Right atrium auricular region (tissue), 2 donors: ENCODE measurements at places on chromosomes 3 and 15.

GRCh38 chr3:148881286-148881685 lies 16.2 kb downstream of the CPA3 start:
- H3K4me3 ChIP-seq, result no peak overlapping the region
- no peaks in the 10 kb centered on the region for H3K36me3 ChIP-seq
- no peaks in the 10 kb centered on the region for H3K27me3 ChIP-seq
- H3K4me1 ChIP-seq, result no peaks in the 10 kb centered on the region
- DNase-seq, result no peak

DNA sequence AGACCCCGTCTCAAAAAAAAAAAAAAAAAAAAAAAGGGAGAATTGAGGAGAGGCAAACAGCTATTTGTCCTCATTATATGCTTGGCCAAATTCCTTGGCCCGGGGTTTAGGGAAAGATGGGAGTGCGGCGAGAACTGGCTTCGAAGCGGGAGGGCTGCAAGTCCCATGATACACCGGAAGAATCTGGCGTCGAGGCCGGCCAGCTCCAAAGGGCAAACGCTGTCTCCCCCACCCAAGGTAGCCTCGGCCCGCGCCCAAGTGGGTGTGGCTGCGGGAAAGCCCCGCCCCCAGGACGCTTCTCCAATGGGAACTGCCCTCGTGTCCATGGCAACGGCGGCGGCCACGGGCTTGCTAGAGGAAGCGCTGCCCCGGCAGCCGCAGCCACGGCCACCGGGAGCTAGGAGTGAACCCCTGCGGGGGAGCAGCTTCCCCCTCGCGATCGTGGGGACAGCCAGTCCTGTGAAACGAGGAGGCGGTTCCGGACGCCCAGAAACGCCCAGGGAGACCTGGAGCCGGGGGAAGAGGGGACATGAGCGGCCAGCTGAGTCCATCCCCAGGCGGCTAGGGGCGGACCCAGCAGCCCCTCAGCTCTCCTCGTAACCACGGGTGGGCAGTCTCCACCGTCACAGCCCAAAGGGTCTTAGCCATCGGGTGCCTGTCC lies at the start of gene TTLL13:
Gene TTLL13 (plus strand): TSS at position 354 of the 661 bp plus-strand sequence. CDS start 1,075 bp downstream, outside the sequence.
- peak within 1 kb of the TSS; percentile 65 for H3K27ac ChIP-seq
- H3K4me1 ChIP-seq, result peaks cover 14% of the 10 kb centered on the region
- H3K4me3 ChIP-seq, result peak within 1 kb of the TSS; percentile 63

- H3K36me3 ChIP-seq, result peaks cover 28% of the 10 kb centered on the region
- DNase-seq, result no peak
- H3K27ac ChIP-seq, result no peak overlapping the region
- H3K27me3 ChIP-seq, result no peaks in the 10 kb centered on the region
- H3K4me3 ChIP-seq, result no peak overlapping the region
- H3K4me1 ChIP-seq, result peaks cover 9% of the 10 kb centered on the region
Observed at GRCh38 chr15:68175526-68175925, 29.6 kb downstream of the CALML4 start.

DNA sequence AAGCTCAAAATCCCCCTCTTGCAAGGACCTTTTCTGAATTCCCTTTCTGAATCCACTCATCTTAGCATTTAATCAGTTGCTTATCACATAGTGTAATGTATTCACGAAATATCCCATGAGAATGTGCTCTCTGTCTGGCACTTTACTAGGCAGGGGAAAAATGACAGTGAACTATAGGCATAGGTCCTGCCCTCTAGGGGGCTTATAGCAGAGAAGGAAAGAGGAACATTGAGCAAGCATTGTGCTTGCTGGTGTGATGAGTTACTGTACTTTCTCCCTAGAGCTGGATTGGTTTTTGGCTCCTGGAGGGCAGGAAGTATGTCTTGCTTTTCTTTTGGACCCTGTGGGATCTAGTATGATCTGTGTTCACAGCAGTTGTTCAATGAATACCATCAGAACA lies 26.5 kb downstream of the DUOX2 start:
- no peaks in the 10 kb centered on the region for H3K27me3 ChIP-seq
- no peak for DNase-seq
- H3K4me1 ChIP-seq, result no peaks in the 10 kb centered on the region
- no peaks in the 10 kb centered on the region for H3K36me3 ChIP-seq
- no peak overlapping the region for H3K4me3 ChIP-seq

DNA sequence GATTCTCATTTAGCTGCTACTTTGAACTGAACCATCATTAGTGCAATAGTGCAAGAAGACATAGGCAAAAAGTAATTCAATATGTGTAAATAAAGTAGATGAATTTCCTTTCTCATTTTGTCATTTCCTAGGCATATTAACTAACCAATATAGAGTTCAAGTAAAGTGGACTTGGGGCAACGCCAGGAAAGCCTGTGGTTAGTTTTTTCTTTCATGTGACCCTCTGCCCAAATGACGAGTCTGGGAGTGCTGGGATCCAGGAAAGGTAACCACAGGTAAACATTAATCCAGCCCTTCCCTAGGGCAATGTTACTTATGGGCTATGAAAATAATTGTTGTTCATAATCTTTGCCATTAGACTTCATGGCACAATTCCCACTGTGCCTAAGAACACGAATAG lies 181.0 kb downstream of the VPS13C start:
- H3K27me3 ChIP-seq, result no peaks in the 10 kb centered on the region
- no peak for DNase-seq
- no peak overlapping the region for H3K4me3 ChIP-seq
- no peak overlapping the region for H3K27ac ChIP-seq
- no peaks in the 10 kb centered on the region for H3K4me1 ChIP-seq
- H3K36me3 ChIP-seq, result peaks cover 16% of the 10 kb centered on the region

GRCh38 chr15:77040673-77041072 lies 30.2 kb downstream of the TSPAN3 start:
- H3K27ac ChIP-seq, result no peak overlapping the region
- H3K4me3 ChIP-seq, result no peak overlapping the region
- H3K4me1 ChIP-seq, result no peaks in the 10 kb centered on the region
- H3K27me3 ChIP-seq, result no peaks in the 10 kb centered on the region

DNA sequence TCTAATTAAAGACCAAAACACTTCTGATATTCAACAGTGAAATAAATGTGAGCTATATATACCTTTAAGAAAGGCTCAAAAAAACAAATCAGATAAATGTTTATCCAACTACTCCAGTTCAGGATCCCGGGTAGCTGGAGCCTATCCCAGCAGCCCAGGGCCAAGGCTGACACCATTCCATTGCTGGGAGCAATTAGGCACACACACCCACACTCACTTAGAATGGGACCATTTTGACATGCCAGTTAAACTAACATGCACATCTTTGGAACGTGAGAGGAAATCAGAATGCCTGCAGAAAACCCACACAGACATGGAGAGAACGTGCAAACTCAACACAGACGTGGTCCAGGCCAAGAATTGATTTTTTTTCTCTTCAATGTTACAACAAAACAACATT lies 30.0 kb upstream of the PLSCR4 start:
- H3K4me3 ChIP-seq, result no peak overlapping the region
- no peaks in the 10 kb centered on the region for H3K27me3 ChIP-seq
- no peak overlapping the region for H3K27ac ChIP-seq
- H3K4me1 ChIP-seq, result peaks cover 10% of the 10 kb centered on the region
- DNase-seq, result no peak

DNA sequence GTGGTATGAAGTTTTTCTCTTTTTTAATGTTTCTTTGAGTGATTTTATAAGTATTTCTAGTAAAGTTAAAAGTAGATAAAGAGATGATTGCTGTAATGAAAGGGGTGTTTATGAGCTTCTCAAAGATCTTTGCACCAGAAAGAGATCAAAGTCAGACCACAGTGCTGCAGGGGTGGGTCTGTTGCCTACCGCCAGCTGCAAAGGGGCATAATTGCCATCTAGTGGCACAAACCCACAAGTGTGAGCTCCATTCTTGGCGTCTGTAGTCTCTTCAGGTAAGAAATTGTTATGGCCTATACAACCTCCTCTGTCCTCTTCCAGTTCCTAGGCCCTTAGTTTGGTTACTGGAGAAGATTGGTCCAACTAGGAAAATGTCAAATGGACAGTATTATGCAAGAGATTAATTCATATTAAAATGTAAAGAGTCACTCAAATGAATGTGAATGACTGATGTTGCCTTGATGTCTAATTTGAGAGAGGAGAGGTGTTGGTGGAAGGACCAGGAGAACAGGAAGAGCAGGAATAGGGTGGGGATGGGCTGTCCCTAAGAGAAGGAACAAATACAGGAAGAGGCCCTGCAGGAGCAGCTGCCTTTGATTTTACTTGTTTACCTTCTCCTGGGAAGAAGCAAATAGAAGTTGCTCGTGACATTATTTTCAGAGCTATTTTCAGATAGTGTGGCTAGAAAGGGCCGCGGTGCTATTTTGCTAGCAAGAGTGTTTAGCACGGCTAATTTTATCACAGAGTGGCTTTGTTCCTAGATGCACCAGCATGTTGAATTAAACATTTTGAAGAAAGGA lies 53.0 kb upstream of the GSK3B start:
- no peak overlapping the region for H3K4me3 ChIP-seq
- no peaks in the 10 kb centered on the region for H3K36me3 ChIP-seq
- H3K27me3 ChIP-seq, result no peaks in the 10 kb centered on the region
- H3K4me1 ChIP-seq, result no peaks in the 10 kb centered on the region

DNA sequence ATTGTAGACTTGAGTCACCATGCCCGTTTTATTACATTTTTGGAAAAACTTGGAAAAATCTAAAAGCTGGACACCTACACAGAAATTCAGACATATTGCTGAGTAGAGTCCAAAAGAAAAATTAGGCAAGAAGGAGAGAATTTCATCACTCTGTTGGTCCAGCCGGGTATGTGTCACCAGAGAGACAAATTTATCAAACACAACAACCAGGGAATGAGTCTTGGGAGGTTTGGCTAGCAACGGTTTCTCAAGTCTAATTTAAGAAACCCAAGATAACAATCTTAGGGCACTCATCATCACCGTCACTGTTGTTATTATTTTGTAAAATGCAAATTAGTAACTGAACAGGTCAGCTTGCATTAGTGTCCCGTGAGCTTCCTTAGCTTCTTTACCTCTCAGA lies 197.5 kb upstream of the C2CD4B start:
- no peak overlapping the region for H3K27ac ChIP-seq
- H3K27me3 ChIP-seq, result no peaks in the 10 kb centered on the region
- no peaks in the 10 kb centered on the region for H3K4me1 ChIP-seq
- DNase-seq, result no peak
- no peaks in the 10 kb centered on the region for H3K36me3 ChIP-seq

DNA sequence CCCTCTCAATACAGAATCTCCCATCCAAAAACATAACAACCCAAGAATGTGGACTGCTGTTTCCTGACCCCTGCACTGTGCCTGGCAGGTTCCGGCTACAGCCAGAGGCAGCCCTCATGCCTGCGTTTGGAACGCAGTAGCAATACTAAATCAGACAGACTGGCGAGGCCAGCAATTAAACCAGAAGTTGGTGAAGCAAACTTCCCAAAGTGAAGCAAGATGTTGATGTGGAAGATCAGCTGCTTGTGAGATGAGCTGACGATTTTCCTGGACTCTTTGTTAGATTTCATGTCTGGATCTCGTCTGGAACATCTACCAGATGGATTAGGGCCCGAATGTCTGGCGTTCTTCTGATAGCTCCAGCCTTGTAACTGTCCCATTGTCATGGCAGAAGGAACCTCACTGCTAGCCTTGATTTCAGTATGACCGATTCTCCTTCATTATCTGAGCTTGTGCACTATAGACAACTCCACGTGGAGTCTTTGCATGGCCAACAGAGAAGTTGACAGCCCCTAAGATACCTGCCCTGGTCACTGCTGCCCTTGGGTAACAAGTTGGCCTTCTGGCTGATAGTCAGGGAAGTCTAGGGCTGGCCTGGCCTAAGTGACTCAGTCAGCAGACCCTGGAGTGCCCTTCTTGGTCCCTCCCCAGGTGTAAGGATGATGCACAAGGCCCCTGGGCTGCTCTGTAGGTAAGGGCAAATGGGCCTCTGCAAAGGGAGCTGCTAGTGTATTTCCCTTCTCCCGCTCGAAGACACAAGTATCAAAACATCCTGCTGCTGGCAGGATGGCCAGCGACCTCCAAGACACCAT lies 126.5 kb downstream of the ADAMTS17 start:
- peak overlapping the region; percentile 61 for H3K27ac ChIP-seq
- H3K36me3 ChIP-seq, result no peaks in the 10 kb centered on the region
- no peak overlapping the region for H3K4me3 ChIP-seq
- no peaks in the 10 kb centered on the region for H3K27me3 ChIP-seq

- H3K27me3 ChIP-seq, result no peaks in the 10 kb centered on the region
- peaks cover 37% of the 10 kb centered on the region for H3K4me1 ChIP-seq
- H3K4me3 ChIP-seq, result no peak overlapping the region
- H3K36me3 ChIP-seq, result peaks cover 15% of the 10 kb centered on the region
Observed at GRCh38 chr3:16262174-16262573, 2.6 kb downstream of the DPH3 start.
